ENCODE measurements at places on chromosomes 11 and 22.

DNA sequence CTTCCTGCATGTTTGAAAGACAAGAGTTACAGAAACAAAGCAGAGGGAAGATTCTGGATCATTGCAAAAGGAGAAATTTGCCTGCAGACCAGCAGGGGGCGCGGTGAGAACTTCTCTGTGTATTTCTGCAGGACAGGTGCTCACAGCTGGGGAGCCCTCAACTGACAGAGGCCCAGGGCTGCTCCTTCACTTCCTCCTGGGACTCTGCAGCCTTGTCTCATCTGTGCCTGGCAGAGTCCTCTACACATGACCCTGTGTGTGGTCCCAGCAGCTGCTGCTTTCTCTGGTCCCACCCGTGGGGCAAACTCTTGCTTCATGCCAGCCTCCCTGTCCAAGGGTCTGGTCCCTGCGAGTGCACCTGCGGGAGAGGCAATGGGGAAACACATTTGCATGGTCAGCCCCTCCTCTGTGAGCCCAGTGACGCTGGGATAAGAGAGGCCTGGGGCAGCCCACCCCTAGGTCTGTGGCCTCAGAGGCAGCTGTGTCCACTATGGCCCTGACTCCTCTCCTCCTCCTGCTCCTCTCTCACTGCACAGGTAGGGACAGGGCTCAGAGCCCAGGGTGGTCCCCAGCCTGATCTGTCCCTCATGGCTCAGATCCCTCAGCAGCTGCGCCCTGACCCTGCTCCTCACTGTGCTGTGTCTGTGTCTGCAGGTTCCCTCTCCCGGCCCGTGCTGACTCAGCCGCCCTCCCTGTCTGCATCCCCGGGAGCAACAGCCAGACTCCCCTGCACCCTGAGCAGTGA is 43.2 kb upstream of the VPREB1 start:
- no peak for DNase-seq

- no peak for DNase-seq
Observed at GRCh38 chr22:26585104-26585790, 4.7 kb downstream of the TPST2 start.

GRCh38 chr22:43969021-43969878 is 14.0 kb downstream of the SAMM50 start:
- no peak for DNase-seq

DNA sequence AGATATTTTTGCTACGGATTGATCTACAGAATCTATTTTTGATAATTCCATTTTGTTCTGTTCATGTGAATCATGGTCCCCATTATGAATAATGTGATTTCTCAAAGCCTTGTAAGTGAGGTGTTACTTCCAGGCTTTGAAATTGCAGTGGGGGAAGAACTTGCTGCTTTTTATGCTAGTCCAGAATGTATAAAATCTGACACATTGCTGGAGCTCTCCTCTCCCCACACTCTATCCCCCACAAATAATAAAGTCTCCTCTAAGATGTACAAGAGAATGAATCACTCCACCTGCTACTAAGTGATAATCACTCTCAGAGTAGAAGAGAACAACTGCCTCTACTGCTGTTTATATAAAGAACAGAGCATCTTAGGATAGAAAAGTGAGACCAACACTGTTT is 5.9 kb upstream of the RAB6A start:
- no peak for DNase-seq

DNA sequence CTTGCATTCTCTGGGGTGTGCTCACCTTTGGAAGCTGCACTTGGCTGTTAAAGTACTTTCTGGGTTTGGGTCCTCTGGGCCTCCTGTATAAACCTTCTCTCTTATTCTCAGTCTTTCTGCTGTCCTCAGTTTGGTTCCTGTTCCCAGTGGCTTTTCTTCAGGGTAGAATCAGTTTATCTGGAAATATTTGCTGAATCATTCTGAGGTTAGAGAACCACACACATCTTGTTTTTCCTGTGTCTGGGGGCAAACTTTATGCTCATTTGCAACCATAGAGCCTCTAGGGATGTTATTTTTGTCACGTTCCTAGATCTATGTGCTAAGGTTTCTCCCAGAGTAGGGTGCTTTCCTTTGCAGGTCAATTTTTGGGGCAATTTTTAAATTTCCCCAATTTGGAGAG is 224.3 kb upstream of the C11orf87 start:
- no peak for DNase-seq

GRCh38 chr11:327581-327923 is 6.9 kb upstream of the IFITM3 start:
- no peak for DNase-seq

GRCh38 chr11:101032991-101033390 is 96.6 kb downstream of the PGR start:
- no peak for DNase-seq

DNA sequence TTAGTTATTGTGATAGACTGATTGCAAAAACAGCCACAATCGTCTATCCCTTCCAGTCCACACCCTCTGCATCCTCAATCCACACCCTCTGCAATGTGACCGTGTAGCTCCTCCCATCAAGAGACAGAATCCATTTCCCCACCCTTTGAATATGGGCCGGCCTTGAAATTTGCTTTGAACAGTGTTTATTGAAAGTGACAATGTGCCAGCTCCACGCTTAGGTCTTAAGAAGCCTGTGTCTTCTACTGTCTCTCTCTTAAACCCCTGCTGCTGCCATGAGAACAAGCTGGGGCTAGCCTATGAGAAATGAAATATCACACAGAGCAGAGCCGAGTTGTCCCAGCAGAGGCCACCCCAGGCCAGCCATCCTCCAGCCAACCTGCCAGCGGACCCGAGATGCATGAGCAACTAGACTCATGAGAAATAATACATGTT is 22.3 kb upstream of the MICAL2 start:
- no peak for DNase-seq

All from SK-N-DZ (cell line).